Activated T-helper 1 cell treated with anti-CD3 and anti-CD28 coated beads, Interleukin-12 subunit alpha, Interleukin-12 subunit beta, Interleukin-2, Interleukin-4 antibody, amounts not matched to agents 30 ng/mL and 10 ng/mL and 1 ng/mL, durations not matched to agents 14 hours and 24 hours and 36 hours (primary cell): ENCODE measurements at places on chromosomes 11 and 22. TPM values are rescaled to one million over a fixed set of nuclear protein-coding genes. Genes with fewer than 3 reads are reported as not detected.

The TRPC6 gene
- not detected in 2 replicates for total RNA-seq

The GPHA2 gene
- not detected in 2 replicates for total RNA-seq

The HPX gene
- total RNA-seq: 1.2 TPM in 1 of 2 replicates, not detected in the other

The SLC22A6 gene
- not detected in 2 replicates for total RNA-seq

The TRIM48 gene
- not detected in 2 replicates for total RNA-seq

The NUDT8 gene
- total RNA-seq: 18.5 and 19.9 TPM in 2 replicates

The HIC2 gene
- 5.7 and 6.2 TPM in 2 replicates for total RNA-seq

The VWCE gene
- 9.4 and 10.9 TPM in 2 replicates for total RNA-seq

The MS4A3 gene
- not detected in 2 replicates for total RNA-seq

The RBM4 gene
- total RNA-seq: 131 and 133 TPM in 2 replicates

The UBQLN3 gene
- total RNA-seq: not detected in 2 replicates

The GLYAT gene
- not detected in 2 replicates for total RNA-seq

The CNIH2 gene
- 1.7 and 1.8 TPM in 2 replicates for total RNA-seq

The CREB3L1 gene
- 0.15 and 0.39 TPM in 2 replicates for total RNA-seq

The MS4A15 gene
- not detected in 2 replicates for total RNA-seq

The PRRG4 gene
- total RNA-seq: 0.83 and 0.91 TPM in 2 replicates

The ST14 gene
- not detected in 2 replicates for total RNA-seq

The PTH gene
- not detected in 2 replicates for total RNA-seq

The TRIM49 gene
- not detected in 2 replicates for total RNA-seq

The KRTAP5-1 gene
- not detected in 2 replicates for total RNA-seq

The PLAAT4 gene
- total RNA-seq: 11.8 and 12.2 TPM in 2 replicates

The P2RX3 gene
- not detected in 2 replicates for total RNA-seq

The TMEM191C gene
- total RNA-seq: 0.59 and 0.67 TPM in 2 replicates

The PRR5L gene
- total RNA-seq: 56.6 and 64.0 TPM in 2 replicates

The MYO7A gene
- total RNA-seq: 0.07 and 0.29 TPM in 2 replicates

The FXYD6 gene
- not detected in 2 replicates for total RNA-seq

The FAM227A gene
- total RNA-seq: 0.16 and 0.78 TPM in 2 replicates

The PTS gene
- total RNA-seq: 28.9 and 35.0 TPM in 2 replicates

The CRYBA4 gene
- not detected in 2 replicates for total RNA-seq

The AKIP1 gene
- total RNA-seq: 33.4 and 36.9 TPM in 2 replicates

The CSNK2A3 gene
- 1.2 TPM in 2 replicates for total RNA-seq

The UQCR10 gene
- total RNA-seq: 89.4 and 96.5 TPM in 2 replicates

The ISX gene
- not detected in 2 replicates for total RNA-seq

The PATE4 gene
- not detected in 2 replicates for total RNA-seq

The MAPK8IP2 gene
- 0.08 and 0.17 TPM in 2 replicates for total RNA-seq

The CHRM4 gene
- total RNA-seq: 1.2 TPM in 2 replicates

The PATE2 gene
- total RNA-seq: 0.29 and 0.34 TPM in 2 replicates

The MS4A8 gene
- total RNA-seq: not detected in 2 replicates

The SYT9 gene
- total RNA-seq: not detected in 2 replicates

The SH3BP1 gene
- 110 and 116 TPM in 2 replicates for total RNA-seq

The FAM180B gene
- 0.24 TPM in 1 of 2 replicates, not detected in the other for total RNA-seq

The INS gene
- total RNA-seq: not detected in 2 replicates

The KRTAP5-9 gene
- not detected in 2 replicates for total RNA-seq

The OR51E1 gene
- total RNA-seq: not detected in 2 replicates

The GAL3ST1 gene
- total RNA-seq: not detected in 2 replicates

The CHRDL2 gene
- total RNA-seq: not detected in 2 replicates

The SSH3 gene
- 9.2 and 9.4 TPM in 2 replicates for total RNA-seq

The SERHL2 gene
- total RNA-seq: 1.4 and 2.1 TPM in 2 replicates

The C11orf87 gene
- not detected in 2 replicates for total RNA-seq

The FAM83F gene
- total RNA-seq: 0.05 and 0.39 TPM in 2 replicates

The ZBTB16 gene
- total RNA-seq: 3.4 and 3.9 TPM in 2 replicates
